Keratinocyte (primary cell): ENCODE measurements at places on chromosomes 4 and X. TPM values are rescaled to one million over a fixed set of nuclear protein-coding genes. Genes with fewer than 3 reads are reported as not detected.

DNA sequence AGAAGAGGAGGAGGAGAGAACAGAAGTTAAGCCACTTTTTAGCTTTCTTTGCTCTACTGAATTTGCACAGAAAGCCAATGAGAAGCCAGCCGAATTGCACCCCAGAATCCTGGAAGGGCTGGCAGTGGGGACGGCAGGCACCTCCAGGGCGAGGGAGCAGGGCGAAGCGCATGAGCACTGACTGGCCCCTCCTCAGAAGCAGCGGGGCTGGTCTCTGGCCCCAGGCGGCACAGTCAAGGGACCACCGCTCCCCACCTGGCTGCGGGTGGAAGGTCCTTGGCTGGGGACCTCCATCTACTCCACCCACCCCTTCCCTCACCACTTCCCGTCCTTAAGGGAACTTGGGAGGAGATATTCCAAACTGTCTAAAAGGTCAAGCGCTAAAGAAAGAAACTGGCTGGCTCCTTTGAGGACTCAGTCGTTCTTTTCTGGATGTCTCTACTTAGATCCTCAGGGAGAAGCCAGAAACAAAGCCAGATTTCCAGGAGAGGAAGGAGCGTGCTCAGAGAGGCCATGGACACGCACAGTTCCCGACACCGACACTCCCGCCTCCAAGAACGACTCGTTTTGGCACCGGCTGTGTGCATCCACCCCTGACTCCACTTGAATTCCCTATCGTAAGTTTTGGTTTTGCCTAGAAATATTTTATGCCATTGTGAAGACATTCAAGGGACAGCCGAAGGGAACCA lies 59.5 kb upstream of the CRMP1 start:
- no peak for DNase-seq

DNA sequence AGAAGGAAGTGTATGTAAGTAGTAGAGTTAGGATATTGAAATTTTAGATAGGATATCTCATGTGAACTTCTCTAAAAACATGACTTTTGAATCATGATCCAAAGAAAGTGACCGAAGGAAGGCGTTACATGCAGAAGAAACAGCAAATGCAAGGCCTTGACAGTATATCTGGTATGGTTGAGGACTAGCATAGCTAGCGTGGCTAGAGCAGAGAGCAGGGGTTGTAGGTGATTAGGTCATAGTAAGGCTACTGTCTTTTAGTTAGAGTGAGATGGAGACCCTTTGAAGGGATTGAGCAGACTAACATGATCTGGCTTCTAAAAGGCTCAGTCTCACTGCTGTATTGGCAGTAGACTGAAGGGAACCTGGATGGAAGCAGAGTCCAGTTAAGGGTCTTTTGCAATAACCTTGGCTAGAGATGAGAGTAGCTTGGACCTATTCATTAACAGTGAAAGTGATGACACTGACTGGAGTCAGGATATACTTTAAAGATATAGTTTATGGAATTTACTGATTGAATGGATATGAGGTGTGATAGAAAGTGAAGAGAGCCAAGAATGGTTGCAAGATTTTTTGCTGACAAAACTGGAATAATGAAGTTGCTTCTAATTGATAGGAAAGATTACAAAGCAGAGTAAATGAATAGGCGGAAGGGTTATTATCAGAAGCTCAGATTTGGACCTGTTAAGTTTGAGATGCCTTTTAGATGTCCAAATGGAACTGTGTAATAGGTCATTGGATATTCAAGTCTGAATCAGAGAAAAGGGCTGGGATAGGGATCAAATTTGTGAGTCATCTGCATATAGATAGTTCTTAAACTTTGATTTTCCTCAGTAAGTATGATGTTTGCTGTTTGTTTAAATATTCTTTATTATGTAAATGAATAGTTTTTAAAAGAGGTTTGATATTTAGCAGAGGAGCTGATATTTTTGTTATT lies 59.8 kb downstream of the MRPL1 start:
- DNase-seq: no peak

GRCh38 chr4:38670939-38671591 lies 7.1 kb downstream of the KLF3 start:
- no peak for DNase-seq

- DNase-seq: no peak
These were observed 82.8 kb upstream of the LIMCH1 start for GRCh38 chr4:41455206-41455605.

- DNase-seq: no peak
These were observed 15.1 kb downstream of the TEC start for GRCh38 chr4:48254381-48255071.

- peak; percentile 63 for DNase-seq
These were observed at the start of gene EDA2R for GRCh38 chrX:66638591-66639500. EDA2R (minus strand) TSS chrX:66639078; CDS start chrX:66616020, 23,058 bp downstream.

DNA sequence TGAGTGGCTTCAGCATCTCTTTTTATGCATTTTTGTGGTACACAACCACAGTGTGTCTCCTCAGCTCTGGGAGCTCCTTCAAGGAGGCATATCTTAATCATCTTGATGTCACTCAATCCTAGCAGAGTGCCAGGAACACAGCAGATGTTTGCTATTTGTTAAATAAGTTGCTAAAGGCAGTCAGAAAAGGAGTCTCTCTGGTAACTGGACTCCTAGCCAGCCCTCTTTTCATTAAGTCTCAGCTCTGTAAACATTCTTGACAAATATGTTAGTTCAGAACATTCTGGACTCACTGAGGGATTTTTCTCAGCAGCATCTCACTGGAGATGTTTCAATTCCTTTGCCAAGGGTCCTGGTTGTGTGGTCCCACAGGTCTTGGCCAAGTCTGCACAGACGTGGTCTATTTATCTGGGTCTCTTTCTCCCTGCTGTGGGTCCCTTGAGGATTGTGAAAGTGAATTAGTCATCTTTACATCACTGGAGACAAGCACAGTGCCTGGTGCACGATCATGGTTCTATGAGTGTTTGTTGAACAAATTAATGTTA lies 20.3 kb upstream of the FAM9C start:
- DNase-seq: no peak

DNA sequence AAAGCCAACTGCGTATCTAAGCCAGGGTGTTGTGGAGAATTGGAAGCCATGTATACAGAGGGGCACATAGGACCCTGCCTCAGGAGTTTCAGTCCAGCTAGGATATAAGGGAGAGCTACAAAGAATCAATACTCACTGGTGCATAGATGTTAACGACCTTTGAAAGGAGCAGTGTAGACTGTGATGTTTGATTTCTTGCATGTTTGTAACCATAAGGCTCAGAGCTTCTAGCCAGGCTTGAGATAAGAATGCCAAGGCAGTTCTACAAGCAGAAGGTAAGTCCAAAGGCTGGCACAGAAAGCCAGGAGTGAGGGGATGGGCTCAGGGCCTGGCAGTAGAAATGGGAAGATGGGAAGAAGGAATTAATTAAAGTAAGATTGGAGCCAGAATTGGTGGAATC lies 75.7 kb downstream of the CC2D2A start:
- DNase-seq: no peak

DNA sequence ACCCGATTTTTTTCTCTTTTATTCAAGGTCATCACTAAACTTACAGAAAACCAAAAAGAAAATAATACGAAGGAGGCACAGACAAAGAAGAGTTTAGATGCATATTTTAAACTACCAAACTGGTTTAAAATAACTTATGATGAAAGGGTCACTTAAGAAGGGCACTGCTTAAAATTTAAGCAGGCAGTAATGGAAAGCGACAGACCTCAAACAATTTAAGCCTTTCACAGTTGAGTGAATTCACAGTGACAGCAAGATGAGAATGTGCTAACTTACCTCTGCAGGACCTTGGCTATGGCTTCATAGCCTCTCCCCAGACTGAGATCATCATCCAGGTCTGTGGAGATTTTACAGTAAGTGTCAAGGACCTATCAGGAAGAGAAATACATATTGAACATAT lies 112.1 kb downstream of the TTC29 start:
- no peak for DNase-seq

DNA sequence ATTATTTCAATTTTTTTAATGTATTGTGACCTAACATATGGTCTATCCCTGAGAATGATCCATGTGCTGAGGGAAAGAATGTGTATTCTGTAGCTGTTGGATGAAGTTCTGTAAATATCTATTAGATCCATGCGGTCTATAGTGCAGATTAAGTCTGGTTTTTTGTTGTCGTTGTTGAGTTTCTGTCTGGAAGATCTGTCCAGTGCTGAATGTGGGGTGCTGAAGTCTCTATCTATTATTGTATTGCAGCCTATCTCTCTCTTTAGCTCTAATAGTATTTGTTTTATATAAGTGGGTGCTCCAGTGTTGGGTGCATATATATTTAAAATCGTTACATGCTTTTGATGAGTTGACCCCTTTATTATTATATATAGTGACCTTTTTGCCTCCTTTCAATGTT lies 26.2 kb upstream of the PAGE3 start:
- DNase-seq: no peak

GRCh38 chr4:75820197-75820596 lies 82.1 kb downstream of the PPEF2 start:
- no peak for DNase-seq

DNA sequence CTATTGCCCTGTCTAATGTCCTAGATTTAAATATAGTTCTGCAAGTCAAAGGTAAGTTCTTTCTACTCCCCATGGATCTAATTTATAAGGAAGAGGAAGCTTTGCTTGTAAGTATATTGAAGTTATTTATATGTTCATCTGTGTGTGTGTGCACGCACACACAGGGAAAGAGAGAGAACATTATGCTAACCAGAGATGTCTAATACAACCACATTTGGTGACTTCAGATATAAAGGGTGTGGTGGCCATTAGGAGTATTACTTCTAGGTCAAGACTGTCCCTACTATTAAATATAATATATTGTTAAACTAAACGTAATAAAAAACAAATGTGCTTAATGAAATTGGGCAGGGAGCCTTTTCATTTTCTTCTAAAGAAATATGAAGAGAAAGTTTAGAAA lies 4.1 kb downstream of the DCK start:
- no peak for DNase-seq

DNA sequence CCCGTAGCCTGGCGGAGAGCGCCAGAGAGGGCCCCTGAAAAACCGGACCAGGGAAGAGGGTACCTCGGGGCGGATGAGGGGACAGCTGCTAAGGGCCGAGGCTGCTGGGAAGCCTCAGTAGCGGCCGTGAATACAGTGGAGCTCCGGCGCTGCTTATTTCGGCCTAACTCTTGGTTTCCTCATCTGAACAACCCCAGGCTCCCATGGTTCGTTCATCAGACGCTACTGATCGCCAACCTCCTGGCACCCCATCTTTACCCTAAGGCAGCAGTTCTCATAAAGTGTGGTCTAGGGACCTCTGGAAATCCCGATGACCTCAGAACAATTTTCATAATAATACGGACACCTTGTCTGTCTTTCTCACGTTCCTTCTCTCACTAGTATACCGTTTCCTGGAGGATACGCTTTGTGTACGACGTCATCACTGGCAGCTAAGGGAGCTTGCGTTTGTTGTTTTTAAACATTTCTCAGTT lies 645 bp upstream of the RAB28 start:
- no peak for DNase-seq

GRCh38 chr4:187602339-187603092 lies 393.1 kb upstream of the ZFP42 start:
- no peak for DNase-seq

DNA sequence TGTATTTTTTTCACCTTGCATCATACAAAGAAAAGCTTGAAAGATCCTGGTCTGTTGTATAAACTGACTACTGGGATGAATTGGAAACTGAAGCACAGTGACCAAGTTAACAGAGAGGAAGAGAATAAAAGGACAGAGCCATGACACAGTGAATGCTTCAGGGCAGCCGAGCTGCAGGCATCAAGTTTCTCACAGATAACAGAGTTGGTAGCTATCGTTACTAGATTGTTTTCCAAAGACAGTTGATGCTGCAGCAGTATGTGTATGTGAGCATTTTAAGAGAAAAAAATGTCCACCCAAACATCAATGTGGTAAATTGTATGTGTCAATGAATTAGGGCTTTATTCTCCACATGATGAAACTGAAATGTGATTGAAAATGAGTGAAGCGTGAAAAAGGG lies 1032.7 kb downstream of the ADGRL3 start:
- DNase-seq: no peak

GRCh38 chrX:99777912-99778311 lies 632.2 kb downstream of the PCDH19 start:
- no peak for DNase-seq

DNA sequence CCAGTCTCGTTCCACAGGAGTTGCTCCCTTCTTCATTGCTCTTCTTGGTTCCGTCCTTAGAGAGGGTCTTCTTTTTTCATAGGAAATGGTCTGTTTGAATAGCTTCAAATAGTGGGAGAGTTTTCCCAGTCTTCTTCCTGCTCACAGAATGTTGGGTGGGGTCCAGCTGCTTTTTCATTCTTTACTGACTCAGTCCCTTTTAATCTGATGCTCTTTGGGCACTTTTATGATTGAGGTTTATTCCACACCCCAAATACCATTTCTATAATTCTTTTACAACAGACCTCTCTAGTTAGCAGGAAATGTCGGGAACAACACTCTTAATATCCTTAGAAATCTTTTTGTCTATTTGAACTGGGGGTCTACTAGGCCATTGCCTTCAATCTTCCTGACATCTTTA lies 239.5 kb downstream of the PRDM5 start:
- DNase-seq: no peak

GRCh38 chr4:113146876-113147358 lies 97.5 kb downstream of the ANK2 start:
- DNase-seq: no peak

DNA sequence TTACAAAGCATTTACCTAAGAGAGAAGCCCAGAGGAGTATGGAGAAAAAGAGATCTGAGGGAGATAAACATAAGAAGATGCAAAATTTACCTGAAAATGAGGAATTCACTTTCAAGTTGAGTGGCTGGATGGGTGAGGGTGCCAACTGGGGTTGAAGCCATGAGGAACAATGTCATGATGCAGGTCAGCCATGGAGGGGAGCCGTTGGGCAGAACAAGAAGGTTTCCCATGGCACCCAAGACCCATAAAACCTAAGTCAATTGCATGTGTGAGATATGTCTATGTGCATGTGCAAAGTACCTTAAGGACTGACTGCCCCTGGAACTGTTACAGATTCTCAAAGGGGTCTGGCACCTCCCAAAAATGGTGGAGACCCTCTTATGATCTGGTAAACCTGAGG lies 46.6 kb upstream of the PRRG1 start:
- DNase-seq: no peak

GRCh38 chr4:9762823-9763475 lies 18.5 kb upstream of the DRD5 start:
- peak; percentile 52 for DNase-seq

The LNX1 gene
- 0.17 to 0.32 TPM (median 0.22 TPM) in 3 replicates for polyA plus RNA-seq

The RTL3 gene
- polyA plus RNA-seq: not detected in 3 replicates

The FGFR3 gene
- 26.4 to 109 TPM (median 45.2 TPM) in 3 replicates for polyA plus RNA-seq

The TMEM35A gene
- polyA plus RNA-seq: 0.03 to 0.09 TPM in 2 of 3 replicates, not detected in the other

The ASB5 gene
- polyA plus RNA-seq: 0.01 to 0.06 TPM in 2 of 3 replicates, not detected in the other

The COL25A1 gene
- 0.01 TPM in 1 of 3 replicates, not detected in the others for polyA plus RNA-seq

The EDA gene
- 0.72 to 1.1 TPM (median 0.75 TPM) in 3 replicates for polyA plus RNA-seq

The GPR173 gene
- 0.08 to 0.20 TPM (median 0.10 TPM) in 3 replicates for polyA plus RNA-seq

The ARHGAP24 gene
- polyA plus RNA-seq: 0.56 to 1.1 TPM (median 0.87 TPM) in 3 replicates

The PRRG1 gene
- 19.5 to 30.2 TPM (median 29.2 TPM) in 3 replicates for polyA plus RNA-seq

The DUX4 gene
- polyA plus RNA-seq: not detected in 3 replicates

The IGFBP7 gene
- polyA plus RNA-seq: 333 to 459 TPM (median 413 TPM) in 3 replicates

The DCTD gene
- polyA plus RNA-seq: 66.6 to 121 TPM (median 119 TPM) in 3 replicates

The LRRC66 gene
- 0.09 to 0.28 TPM (median 0.26 TPM) in 3 replicates for polyA plus RNA-seq

The ZMAT1 gene
- polyA plus RNA-seq: 0.03 to 0.04 TPM in 2 of 3 replicates, not detected in the other
